ENCODE measurements at places on chromosomes 11 and 22.

- no peak for DNase-seq
Observed at GRCh38 chr11:128359515-128359914, 227.8 kb downstream of the ETS1 start.

- no peak for DNase-seq
Observed at GRCh38 chr11:3189886-3190583, 24.9 kb upstream of the OSBPL5 start.

- DNase-seq: no peak
Observed at GRCh38 chr11:109342261-109342660, 79.7 kb upstream of the C11orf87 start.

- no peak for DNase-seq
Observed at GRCh38 chr22:41271787-41272186, 14.2 kb downstream of the RANGAP1 start.

DNA sequence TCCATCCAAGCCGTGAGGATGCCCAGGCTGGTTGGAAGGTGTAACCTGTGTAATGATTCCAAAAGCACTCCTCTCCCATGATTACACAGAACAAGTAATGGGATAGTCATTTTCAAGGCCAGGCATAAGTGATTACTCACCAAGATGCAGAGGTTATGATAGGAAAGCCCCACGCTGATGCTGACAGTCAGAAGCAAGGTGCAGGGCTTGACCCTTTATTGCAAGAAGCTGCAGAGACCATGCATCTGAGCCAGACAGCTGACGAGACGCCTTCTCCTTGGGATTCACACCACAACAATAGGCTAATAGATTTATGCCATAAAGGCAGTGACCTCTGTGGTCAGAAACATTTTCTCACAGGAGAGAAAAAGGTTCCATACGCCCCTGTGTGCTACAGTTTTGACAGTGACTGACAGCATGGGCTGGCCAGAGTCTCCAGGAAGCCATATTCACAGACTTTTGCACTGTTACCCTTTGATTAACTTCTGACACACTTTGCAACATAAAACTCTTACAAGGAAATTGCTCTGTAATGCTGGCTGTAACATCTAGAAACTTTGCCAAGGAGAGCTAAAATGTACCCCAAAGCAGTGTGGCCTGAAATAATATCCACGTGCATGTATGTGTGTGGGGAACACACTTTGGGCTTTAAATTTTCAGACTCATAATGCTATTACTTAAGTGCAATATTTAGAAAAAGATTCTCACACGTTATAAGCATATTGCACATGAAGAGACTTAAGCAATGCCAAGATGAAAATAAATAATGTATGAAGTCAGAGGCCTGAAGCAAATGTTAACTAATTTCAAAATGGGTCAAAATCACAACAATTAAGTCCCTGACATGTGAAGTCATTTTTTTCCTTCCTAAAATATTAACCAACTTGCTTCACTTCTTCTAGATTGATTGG is 1079.0 kb upstream of the TENM4 start:
- no peak for DNase-seq

GRCh38 chr11:62150887-62151736 is 27.3 kb downstream of the INCENP start:
- no peak for DNase-seq

DNA sequence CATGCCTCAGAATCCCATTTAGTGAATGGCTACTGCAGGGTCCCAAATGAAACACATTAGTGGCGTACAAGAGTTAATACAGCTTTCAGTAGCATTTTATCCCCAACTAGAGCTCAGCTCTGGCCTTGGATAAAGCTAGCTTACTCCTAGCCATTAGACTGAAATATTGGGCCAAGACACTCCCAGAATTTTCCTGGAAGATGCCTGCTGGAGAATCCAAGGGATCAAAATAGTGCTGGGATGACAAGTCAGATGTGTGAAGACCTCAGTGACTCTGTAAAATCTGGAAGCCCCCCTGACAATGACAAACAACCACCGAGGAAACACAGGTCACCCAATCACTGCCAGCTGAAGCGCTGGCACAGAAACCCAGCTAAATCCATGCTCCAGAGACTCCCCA is 303.1 kb upstream of the SORL1-AS1 start:
- no peak for DNase-seq

DNA sequence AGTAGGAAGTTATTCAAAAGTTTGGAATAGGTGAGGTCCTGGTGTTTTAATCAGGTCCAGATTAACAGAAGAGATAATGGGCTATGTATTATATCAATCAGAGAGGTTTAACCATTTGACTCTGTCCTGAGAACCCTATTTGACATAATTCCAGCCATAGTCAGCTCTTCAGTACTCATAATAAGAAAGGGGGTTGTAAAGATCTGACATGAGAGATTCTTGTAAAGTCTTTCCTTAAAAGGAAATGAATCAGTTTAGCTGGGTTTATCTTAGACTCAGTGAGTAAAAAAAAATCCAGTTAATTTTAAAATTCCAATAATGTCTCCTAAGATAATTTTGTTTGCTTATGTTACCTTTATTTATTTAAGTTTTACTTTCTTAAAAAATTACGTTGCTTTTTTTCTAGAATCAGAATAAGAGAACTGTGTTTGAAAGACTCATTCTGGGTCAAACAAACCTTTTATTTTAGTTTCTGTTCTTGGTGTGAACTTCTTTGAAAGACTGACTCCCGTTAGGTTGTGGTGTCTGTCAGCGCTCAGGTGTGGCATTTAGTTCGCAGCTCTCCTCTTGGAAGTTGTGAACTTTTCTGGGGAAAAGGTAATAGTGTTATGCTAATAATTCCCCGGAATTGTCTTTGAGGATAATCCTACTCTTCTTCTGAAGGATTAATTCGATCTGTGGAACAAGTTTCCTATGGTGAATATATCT is 20.5 kb downstream of the NUCB2 start:
- DNase-seq: no peak

DNA sequence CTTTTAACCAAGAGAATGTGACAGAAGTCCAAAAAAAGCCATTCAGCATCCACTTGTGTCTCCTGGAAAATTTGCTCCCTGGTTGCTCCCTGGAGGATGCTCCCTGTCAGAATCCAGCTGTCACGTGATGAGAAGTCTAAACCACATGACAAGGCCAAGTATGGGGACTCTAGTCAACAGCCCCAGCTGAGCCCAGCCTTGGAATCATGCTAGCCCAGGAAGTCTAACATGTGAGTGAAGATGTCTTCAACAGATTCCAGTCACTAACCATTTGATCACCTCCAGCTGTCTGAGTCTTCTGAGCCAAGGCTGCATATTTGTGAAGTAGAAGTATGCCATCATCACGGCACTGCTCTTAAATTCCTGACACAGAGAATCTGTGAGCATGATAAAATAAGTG is 4.2 kb downstream of the OR56B4 start:
- no peak for DNase-seq

- no peak for DNase-seq
Observed at GRCh38 chr11:134517621-134518293, 105.7 kb upstream of the B3GAT1 start.
